Non-pigmented ciliary epithelial cell (primary cell): ENCODE measurements at places on chromosomes 12 and 14.
A peak's percentile ranks its signal among the peaks of the same experiment; 100 is the strongest.

GRCh38 chr12:77124767-77125166 lies 59.4 kb upstream of the E2F7 start:
- DNase-seq, result no peak

- peak; percentile 32 for DNase-seq
Observed at GRCh38 chr12:48189331-48190125, 6.1 kb downstream of the CCDC184 start.

- no peak for DNase-seq
Observed at GRCh38 chr14:72825486-72825885, 68.4 kb downstream of the DPF3 start.

DNA sequence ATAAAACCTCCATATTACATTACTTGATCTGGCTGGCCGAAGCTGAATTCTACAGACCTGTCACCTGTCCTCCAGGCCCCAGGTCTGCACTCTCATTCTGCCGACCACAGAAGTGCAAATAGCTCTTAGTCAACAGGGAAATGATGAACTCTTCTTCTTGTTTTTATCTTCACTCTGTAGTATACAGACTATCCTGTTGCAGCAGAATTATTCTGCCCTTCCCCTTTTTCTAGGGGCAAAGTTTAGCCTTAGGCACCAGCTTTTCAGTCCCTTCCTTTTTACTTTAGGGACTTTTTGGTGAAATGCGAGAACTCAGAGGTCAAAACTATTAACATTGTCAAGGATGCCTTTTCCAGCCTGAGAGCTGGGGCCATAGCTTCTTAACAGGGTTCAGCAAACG lies 229.6 kb upstream of the EGLN3 start:
- no peak for DNase-seq

DNA sequence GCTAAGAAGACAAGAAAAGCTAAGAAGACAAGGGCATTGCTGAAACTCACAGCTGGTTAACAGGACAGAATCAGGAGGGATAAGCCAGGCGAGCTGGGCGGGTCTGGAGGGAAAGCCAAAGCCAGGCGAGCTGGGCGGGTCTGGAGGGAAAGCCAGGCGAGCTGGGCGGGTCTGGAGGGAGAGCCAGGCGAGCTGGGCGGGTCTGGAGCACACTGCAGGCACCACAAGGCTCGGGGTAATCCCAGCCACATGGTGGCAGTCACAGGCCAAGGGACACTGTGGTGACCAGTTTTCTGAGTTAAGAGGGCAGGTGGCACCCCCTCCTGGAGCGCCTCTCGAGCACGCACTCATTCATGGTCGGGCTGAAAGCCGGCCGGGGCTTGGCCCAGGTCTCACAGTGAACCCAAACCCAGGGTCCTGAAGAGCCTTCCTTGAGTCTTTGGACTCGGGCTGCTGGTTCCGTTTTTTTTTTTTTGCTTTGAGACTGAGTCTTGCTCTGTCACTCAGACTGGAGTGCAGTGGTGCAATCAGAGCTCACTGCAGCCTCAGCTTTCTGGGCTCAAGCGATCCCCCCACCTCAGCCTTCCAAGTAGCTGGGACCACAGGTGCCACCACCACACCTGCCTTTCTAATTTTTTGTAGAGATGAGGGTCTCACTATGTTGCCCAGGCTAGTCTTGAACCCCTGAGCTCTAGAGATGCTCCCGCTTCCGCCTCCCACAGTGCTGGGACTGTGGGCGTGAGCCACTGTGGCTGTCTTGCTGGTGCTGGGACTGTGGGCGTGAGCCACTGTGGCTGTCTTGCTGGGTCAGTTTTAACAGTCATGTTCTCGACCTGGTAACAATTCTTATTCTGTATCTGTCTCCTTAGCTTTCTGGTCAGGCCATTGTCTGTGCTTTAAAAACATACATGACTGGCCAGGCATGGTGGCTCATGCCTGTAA lies 40.2 kb downstream of the HSP90AA1 start:
- DNase-seq, result no peak

DNA sequence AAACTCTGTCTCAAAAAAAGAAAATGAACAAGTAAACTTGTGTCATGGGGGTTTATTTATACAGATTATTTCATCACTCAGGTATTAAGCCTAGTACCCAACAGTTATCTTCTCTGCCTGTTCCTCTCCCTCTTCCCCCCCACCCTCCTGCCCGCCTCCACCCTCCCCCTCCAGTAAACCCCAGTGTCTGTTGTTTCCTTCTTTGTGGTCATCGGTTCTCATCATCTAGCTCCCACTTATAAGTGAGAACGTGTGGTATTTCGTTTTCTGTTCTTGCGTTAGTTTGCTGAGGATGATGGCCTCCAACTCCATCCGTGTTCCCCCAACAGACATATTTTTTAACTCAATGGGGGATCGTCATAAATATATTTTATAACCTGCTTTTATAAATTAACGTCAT lies 12.3 kb downstream of the IL31 start:
- DNase-seq, result no peak

DNA sequence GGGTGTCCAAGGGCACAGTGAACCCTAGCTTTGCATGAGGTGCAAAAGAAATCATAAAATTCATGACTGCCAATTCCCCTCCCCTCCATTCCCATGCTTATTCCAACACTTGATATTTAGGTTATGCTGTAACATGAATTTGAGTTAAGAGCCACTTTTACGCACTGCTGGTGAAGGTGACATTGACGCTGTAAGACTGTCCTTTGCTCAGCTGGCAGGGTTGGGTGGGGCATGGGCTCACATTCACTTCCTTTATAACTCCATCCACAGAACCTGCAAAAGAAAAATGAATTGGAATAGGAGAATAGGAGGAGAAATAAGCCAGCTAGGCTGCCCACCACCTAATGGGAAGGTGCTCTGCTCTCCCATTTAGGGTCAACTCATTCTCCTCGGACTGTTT lies 6.9 kb downstream of the NPC2 start:
- DNase-seq, result no peak

DNA sequence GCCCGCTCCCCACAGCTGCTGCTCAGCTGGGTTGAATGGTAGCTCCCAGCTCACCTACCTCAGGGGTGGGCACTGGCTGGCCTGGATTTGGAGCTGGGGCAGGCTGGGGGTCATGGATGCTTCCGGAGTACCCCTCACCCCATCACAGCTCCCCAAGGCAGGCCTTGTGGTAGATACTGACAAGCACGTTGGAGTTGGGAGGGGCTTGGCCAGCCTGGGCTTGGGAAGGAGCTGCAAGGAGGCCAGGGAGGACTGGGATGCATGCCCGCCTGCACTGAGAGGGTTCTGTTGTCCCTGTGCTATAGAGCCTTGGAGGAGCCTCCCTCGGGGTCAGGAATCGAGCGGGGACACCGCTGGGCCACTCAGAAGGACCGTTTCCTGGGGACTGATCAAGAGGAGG lies 14.2 kb downstream of the TMEM63C start:
- no peak for DNase-seq

- no peak for DNase-seq
Observed at GRCh38 chr14:89700801-89701200, 253.7 kb downstream of the EFCAB11 start.

DNA sequence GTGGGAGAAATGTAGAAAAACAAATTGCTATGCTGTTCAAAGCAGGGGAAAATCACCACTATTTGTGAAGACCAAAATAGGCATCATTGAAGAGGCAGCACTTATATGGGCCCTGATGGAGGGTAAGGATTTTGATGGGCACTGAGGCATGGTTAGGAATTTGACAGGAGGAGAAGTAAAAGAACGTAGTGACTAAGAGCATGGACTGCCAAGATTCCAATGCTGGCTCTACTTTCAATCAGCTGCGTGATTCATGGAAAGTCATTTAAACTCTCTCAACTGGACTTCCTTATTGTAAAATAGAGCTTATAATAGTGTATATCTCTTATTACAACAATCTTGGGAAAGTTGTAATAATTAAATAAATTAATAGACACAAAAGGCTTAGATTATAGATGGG lies 267.7 kb upstream of the G2E3 start:
- DNase-seq, result peak; percentile 55

DNA sequence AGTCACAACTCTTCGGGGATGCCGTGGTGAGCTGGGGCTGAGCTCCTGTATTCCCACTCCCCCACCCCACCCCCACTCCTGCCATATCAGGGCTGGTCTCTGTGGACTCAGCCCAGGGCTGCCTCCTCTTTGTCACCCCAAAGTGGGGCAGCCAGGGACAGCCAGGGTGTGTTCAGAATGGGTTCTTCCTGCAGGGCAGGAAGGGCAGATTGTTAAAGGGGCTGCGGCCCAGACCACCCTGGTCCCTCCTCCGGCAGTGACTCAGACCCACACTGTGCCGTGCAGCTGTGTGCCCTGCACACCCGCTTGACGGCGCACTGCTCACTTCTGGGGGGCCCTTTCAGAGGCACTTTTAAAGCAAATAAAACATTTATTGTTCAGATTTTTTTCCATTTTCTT lies 9.3 kb downstream of the SLC48A1 start:
- no peak for DNase-seq

- no peak for DNase-seq
Observed at GRCh38 chr14:66101662-66102061, 384.5 kb upstream of the CCDC196 start.

DNA sequence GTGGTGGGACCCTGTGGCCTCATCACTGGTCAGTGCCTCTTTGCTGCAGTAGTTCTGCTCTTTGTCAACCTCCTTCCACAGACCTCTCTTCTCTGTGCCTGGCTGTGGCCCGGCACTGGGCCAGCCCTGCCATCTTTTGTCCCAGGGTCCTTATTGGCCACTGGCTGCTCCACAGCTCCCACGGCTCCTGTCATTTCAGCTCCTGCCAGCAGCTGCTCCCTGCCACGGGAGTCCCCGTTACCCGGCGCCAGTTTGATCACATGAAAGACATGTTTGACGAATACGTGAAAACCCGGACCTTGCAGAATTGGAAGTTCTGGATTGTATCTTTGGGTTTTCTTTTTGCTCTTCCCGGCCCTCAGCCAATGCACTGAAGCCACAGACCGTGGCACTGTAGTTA lies 35.4 kb downstream of the IL31 start:
- DNase-seq, result no peak

DNA sequence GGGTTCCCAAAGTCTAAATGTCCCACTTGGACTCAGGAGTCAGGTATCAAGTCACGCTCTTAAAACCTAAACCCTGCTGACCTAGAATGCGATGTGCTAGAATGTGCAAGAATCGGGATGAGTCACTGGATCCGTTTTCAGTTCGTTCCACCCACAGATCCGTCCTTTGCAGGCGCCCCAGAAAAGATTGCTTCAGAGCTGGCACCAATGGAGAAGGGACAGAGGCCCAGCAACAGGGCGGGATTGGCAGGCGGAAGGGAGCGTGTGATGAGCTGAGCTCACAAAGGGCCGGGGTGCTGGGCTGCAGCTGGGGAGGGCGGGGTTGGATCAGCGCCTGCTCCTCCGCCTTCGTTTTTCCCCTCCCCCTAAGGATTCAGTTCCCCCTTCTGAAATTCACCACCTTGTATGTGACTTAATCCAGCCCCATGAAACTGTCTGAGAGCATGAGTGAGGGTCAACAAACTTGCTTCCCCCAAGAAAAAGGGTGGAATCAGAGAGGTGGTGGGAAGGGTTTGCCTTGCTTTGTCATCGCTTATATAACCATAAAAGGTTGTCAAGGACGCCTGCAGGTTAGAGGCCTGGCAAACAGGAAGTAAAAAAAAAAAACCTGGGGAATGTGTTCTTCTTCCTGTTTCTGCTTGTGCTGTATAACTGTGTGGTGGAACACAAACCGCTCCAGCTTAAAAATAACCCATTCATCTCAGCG lies 2.8 kb upstream of the UBC start:
- peak; percentile 100 for DNase-seq

DNA sequence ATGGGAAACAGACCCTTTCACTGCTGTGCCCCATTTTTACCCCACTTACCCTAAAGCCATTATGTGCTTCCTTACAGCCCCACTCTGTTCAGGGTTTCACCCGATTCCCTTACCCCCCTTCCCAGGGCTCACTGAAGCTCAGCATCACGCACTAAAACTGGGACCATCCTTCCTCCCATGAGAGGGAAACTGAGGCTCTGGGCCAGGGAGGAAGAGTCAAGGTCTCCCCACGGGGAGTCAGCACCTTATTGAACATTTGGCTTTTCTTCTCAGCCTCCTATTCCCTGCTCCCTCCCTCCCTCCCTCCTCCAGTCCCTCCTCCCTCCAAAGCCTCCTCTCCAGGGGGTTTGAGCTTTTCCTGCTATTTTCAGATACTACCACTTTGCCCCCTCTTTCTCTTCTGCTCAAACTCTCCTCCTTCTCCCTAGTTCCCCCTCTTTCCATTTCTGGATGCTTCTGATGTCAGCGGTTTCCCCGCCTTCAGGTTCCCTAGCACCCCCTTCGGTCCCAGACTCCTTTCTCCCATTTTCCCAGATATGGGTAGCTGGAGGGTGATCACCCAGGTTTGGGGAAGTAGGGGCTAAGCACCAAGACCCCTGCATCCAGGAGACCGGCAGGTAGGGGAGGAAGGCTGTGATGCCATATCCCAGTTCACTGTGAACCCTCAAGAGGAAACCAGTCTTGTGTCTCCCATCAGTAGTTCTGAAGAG lies 960 bp downstream of the GPR162 start:
- no peak for DNase-seq

DNA sequence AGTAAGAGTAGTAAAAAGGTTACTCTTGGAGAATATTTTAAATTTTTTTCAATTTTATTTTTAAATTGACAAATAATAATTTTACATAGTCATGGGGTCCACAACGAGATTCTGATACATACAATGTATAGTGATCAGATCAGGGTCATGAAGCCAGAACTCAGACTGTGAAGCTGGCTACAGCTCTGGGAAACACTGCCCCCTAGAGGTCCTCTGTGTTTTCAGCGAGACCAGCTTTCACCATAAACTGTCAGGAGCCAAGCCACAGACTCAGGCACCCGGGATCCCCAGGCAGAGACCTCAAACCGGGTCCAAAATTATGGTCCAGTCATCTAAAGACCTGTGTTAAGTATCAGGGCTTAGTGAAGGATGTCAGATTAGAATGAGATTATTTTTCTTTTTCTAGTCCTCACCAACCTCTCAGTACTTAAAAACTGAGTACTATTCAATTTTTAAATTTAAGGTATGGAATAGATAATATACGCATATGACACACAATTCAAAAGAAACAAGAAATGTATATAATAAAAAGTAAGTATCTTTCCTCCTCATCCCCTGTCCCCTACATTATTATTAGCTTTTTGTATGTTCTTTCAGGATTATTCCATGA lies 397.1 kb downstream of the MDGA2 start:
- DNase-seq, result no peak

DNA sequence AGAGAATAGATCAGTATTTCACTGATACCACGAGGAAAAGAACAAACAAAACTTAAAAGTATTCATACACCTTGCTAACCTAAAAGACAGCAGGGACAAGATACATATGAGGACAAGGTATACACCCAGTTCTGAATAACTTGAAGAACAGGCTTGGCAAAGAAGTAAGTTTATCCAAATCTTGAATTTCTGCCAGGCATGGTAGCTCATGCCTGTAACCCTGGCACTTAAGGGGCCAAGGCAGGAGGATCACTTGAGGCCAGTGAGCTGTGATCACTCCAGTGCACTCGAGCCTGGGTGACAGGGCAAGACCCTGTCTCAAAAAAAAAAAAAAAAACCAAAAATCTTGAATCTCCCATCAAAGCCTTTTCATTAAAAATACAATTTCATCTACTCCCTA lies 25.0 kb downstream of the EIF2S1 start:
- no peak for DNase-seq

DNA sequence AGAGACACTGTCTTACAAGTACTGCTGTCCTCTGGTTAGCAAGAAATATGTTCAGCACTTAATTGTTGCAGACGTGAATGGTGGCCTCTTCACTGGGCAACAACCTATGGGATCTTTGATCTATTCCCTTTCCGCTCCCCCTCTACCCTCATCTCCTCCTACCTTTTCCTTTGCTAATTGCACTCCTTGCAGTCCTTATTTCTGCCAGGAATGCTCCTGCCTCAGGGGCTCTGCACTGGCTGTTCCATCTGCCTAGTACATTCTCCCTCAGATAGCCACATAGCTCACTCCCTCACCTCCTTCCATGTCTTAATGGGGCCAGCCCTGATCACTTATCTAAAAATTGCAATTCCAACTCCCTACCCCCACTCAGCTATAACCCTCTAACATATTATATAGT lies 4.5 kb upstream of the NFYB start:
- no peak for DNase-seq
